Stimulated activated CD8-positive, alpha-beta memory T cell treated with anti-CD3 and anti-CD28 coated beads, Interleukin-2, amount 100 ng/mL, for 1 hour (primary cell): ENCODE measurements at places on chromosomes 5 and 9.
A peak's percentile ranks its signal among the peaks of the same experiment; 100 is the strongest.

DNA sequence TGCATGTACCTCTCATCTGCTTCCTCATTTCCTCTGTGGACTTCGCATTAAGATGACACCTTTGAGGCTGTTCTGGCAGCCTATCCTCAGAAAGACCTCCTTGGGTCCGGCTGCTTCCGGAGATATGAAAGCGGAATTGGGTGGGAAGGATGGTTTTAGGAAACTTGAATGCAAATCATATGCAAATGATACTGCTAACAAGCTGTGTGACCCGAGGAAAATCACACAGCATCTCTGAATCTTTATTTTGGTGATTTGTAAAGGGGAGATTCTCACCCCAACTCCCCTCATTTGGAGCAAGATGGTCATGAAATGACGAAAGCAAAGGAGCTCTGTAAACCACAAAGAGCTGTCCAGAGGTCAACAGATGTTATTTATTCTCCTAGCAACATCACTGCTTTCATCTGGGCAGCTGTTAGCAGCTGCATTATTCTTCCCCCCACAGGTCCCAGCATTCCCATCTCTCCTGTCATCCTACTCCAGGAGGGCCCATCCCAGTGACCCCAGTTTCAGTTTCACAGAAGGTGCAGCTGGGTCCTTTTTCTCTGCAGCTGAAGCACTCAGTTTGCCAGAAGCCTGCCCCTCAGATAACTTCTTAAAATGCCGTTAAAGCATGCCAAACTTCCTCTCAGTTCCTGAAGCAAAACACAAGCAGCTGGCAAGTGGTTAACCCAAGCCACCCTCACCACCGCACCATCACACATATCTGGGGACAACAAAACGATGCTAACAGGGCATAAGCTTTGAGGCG, 269.5 kb downstream of the SEC61B start:
- no peak for DNase-seq

GRCh38 chr9:86946201-86947145, 833 bp downstream of the GAS1 start:
- peak; percentile 36 for DNase-seq

DNA sequence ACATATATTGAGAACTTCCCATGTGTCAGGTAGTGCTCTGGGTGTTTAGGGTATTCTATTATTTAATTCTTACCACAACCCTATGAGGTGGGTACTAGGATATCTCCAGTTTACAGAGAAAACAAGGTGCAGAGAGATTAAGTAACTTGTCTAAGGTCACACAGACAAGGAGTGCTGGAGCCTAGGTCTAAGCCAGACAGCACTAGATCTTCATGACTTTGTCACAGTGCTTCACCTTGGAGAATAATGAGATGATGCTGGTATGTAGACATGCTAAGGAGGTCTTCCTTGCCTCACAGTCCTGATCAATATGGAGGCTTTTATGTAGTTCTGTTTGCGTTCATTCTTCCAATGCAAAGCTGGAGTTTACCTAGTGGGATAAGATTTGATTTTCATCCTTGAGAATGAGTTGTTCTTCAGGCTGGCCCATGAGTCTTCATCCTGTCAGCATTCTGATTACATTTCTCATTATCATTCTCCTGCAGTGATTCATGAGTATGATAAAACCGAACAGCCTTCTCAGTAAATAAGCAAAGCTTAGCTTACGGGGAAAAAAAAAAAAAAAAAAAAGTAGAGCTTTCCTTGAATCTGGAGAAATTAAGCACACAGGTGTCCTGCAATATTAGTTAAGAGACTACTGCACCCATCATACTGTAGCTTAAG, 176.3 kb downstream of the C9orf152 start:
- no peak for DNase-seq

DNA sequence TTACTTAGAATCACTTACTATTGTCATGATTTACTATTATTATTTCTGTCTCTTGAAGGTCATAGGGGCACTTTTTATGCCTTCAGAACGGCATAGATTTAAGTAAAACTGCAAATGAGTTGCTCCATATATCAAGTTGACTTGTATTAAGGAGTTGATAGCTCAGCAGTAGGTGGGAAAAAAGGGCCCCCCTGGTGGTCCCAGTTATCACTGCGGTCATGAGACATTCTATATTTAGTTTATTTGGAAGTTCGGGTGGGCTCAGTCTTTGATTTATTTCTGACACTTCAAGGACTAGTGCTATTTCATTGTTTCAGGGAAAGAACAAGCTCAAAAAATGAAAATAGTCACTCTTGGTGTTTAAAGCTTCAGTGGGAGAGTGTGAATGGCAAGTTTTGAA, 159.3 kb downstream of the SLC24A2 start:
- DNase-seq = no peak

DNA sequence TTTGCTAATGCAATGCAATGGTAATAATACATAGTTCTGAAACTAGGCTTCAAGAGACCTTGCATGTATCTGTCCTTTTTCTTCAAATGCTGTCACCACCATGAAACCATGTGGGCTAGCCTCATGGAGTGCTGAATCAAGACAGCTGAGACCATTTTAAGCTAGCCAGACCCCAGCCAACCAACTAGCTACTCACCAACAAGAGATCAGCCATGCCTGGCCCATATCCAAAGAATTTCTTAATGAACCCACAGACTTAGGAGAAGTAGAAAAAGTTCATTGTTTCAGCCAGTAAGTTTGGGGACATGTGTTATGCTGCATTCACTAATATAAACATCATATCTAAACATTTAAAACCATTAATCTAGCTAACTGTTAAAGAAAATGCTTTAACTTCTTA, 139.8 kb upstream of the EDIL3 start:
- no peak for DNase-seq

DNA sequence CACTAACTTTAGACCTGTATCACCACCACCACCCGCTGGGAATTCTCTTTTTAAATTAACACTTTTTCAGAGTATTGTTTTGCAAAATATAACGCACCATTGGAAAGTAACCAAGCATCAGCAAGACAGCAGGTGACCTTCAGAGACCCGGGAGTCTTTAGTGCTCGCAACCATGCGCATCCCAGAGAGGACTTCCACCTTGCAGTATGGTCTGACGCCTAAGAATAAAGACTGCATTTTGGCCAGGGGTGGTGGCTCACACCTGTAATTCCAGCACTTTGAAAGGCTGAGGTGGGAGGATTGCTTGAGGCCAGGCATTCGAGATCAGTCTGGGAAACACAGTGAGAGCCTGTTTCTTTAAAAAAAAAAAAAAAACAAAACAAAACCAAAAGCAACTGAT, 113.8 kb downstream of the MED27 start:
- DNase-seq = no peak

- DNase-seq = no peak
These were observed 52.9 kb upstream of the CD180 start for GRCh38 chr5:67249590-67249895.

DNA sequence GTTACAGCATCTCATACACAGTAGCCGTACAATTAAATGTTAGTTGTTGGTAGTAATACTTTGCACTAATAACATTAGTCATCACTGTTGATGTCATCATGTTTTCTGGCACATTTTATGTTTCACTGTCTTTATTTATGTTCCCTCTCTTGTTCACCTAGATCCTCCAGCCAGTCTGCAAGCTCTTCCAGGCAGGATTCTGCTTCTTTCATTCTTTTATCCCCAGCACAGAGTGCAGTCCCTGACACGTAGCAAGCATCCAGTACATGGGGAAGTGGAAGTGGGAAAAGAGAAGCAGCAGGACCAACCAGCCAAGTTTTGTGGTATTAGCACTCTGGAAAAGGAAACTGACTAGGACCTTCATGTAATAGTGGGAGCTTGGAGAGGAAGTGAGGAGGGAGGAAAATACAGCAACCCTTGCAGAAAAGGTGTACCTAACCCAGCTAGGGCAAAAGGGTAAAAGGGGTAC, 89.7 kb upstream of the SLC44A1 start:
- no peak for DNase-seq

GRCh38 chr9:70429899-70430298, 15.4 kb upstream of the KLF9 start:
- no peak for DNase-seq

DNA sequence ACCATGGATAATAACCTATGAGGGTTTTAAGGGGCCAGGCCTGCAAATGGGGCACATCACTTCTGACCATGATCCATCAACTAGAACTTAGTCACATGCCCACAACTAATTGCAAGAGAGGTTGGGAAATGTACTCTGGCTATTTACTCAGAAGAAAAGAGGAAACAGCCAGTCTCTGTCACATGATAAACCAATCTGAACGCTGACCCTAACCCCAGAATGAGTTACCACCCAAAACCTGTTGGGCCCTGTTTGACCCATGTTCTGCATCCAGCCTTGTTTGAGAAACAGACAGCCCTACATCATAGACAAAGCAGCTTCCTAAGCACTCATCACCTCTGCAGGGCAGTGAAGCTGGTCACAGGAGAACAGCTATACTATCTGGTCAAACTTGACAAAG, 5.8 kb downstream of the MACROH2A1 start:
- no peak for DNase-seq

- DNase-seq = no peak
These were observed 164.3 kb downstream of the SLC24A2 start for GRCh38 chr9:19624519-19624918.

DNA sequence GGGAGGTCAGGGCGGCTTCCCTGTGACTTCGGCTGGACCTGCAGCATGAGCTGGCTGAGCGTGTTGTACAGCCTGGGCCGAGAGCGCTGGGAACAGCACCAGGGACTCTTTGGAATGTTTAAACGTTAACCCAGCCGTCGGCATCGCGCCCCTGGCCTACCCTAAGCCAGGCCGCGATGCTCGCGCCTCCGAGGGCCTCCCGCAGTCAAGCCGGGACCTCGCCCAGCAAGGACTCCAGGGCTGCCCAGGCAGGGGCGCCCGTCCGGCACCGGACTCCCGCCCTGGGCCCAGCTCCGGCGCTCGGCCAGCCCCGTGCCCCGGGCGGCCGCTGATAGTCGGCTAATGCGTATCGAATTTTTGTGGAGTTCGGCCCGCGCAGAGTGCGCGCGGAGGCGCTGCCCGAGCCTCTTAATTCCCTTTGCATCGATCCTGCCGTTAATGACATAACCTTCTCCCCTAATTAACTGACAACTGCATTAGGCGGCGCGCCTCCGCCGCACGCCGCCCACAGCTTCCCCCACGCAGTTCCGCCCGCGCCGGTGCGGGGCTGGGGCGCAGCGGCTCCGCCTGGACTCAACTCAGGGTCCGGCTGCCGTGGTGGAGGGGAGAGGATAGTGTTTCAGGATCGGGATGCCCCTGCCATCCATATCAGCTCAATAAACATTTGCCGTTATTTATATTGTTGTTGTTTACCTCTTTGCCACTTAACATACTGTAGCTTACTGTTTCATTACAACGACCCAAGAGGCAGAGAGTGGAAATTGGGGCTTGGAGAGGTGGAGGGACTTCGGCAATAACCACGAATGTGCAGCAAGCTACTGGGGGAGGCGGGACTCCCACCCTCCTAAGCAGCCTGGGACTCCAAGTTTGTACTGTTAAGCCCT, 28.8 kb upstream of the CDC23 start:
- DNase-seq = no peak

- no peak for DNase-seq
These were observed 18.8 kb downstream of the PTAR1 start for GRCh38 chr9:69740872-69741505.

GRCh38 chr5:120139039-120139438, 325.1 kb upstream of the PRR16 start:
- DNase-seq = no peak

DNA sequence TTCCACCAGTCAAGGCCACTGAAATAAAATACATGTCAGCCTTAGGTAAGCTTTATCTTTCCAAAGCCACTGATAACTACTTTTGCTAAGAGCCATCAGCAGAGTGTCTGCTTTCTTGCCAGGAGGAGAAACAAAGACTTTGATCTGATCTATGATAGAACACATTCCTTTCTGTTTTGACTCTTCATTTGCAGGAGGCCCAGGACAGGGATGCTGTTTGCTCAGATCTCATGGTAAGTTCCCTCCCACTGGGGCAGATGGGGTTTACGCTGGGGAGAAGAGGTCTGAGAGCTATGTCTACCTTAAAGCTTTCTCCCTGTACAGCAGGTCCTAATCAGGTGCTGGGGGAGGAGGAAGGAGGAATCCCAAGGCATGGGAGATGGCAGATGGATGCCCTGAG, 497.6 kb downstream of the NTRK2 start:
- no peak for DNase-seq

DNA sequence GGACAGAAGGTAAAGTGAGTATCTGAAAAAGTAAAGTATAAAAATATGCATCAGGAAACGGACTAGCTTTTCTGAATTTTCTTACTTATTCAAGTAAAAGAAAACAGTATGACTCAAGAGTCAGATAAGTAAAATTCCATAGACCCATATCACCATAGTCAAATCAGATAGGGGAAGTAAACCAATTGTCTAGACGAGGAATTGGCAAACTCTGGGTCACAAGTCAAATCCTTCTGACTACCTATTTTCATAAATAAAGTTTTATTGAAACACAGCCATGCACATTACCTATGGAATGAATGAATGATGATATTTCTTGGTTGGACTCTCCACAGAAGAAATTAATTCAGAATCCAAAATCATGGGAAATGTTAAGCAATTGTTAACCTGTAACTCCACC, 59.1 kb upstream of the TMC1 start:
- no peak for DNase-seq

GRCh38 chr9:112623198-112623597, 94.7 kb downstream of the INIP start:
- no peak for DNase-seq

DNA sequence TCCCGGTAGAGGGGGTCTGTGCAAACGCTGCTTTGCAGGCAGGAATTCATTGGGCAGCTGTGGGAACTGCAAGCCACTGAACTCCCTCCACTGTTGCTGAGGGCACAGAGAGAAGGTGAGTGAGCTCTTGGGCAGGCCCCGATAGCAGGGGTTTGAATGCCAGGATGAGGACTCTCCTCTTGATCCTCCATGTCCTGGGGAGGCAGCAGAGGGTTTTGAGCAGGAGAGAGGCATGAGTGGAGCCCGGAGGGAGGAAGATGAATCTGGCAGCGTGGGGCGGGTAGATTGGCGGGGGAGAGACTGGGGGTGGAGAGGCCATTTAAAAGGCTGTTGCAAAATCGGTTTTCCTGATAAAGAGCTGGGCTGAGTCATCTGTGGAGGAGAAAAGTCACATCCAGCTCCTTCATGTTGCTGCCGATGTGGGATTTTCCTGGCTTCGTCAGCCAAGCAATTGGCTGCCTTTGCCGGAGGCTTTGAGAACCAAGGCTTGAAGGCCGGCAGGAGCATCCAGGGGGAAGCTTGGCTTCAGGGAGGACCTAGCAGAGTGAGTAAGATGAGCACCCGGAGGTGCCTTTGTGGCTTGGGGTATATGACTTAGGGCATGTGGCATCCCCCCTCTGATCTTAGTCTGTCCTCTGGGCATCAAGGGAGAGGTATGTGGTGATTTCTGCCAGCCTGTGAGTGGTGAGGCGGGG, at the start of gene SYNPO:
TSS of gene SYNPO (plus strand) at position 350 of the 695 bp plus-strand sequence. CDS start 7,616 bp downstream, outside the sequence.
- no peak for DNase-seq

GRCh38 chr9:5652821-5653220, 23.9 kb downstream of the RIC1 start:
- DNase-seq = no peak
